NCI-H1092 treated with DMSO at 0.1 percent for 48 hours (cell line): ENCODE measurements at places on chromosomes 12 and 14.

GRCh38 chr12:82793751-82794281 is 107.1 kb downstream of the TMTC2 start:
- DNase-seq = no peak

DNA sequence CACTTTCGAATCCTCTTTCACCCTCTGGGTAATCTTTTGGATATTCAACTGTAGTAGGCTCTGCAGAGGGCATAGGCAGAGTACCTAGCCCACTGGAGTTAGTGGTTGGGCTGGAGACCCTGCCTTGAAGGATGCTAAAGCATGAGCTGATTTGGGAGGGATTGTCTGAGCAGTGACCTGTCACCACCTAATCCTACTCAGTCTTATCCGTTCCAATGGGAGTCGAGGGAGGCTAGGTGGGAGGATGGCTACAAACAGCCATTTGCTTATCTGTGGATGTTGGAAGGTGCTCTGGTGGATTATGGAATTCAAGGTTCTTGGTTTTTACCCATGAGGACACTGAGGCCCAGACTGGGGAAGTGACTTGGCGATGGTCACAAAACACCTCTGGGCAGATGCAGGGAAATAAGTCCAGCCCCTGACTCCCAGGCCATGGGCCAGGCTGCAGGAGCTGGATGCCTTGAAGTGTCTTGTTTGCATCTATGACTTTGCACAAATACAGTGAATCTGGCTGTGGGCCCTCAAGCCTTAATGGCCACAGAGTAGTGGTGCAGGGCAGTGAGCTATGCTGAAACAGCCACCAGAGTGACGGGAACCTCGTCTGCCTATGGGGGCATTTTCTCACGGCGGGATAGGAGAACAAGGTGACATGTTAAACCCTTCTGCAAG is 3.7 kb downstream of the KMT5A start:
- DNase-seq = no peak

- no peak for DNase-seq
Measured at GRCh38 chr12:126355346-126355745, 1290.1 kb downstream of the AACS start.

- no peak for DNase-seq
Measured at GRCh38 chr14:48748151-48748675, 838.0 kb downstream of the RPS29 start.

DNA sequence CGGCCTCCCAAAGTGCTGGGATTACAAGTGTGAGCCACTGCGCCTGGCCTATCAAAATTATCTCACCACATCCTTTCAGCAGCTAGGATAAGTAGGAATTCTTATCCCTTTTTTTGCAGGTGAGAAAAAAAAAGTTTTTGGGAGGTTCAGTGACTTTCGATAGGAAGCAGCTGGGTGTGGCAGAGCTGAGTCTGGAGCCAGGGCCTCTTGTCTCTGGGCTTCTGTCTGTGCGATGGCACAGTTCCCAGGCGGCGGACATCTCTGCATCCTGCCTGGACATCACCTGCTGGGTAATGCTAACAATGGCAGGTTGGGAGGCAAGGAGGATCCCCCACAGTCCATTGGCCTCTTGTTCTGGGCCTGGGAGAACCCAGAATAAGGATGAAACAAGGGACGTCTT is 12.5 kb downstream of the NRXN3 start:
- peak; percentile 20 for DNase-seq

- no peak for DNase-seq
Measured at GRCh38 chr12:45329238-45329637, 113.3 kb downstream of the ANO6 start.

DNA sequence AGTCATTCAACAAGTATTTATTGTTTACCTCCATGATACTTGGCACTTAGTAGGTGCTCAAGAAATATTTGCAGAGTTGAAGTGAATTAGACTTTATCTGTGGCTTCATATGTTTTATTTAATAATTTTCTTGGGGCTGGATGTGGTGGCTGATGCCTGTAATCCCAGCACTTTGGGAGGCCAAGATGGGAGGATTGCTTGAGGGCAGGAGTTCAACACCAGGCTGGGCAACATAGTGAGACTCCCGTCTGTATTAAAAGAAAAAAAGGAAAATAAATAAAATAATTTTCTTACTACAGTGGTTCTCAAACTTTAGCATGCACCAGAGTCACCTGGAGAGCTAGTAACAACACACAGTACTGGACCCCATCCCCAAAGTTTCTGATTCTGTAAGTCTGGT is 905 bp downstream of the ADCK1 start:
- no peak for DNase-seq

- DNase-seq = peak; percentile 6
Measured at GRCh38 chr12:95959107-95959506, 16.0 kb downstream of the AMDHD1 start.

DNA sequence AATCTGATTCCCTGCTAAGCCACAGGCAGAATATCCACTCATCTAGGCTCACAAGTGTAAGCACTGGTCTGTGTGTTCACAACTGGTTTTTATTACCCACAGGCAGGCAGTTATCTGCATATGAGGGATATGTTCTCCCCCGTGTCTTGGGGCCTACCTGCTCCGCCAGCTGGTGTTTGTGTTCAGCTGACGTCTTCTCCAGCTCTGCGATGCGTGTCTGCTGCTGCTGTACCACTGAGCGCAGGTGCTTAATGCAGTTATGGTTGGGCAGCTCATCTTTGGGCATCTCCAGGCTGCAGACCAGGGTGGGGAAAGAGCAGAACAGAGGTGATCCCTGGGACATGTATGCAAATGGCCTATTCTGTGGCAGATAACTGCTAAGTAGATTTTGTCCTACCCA is 13.7 kb downstream of the RNF41 start:
- no peak for DNase-seq

GRCh38 chr14:45201905-45202304 is 51.1 kb downstream of the MIS18BP1 start:
- DNase-seq = no peak

GRCh38 chr14:60758885-60759284 is 24.3 kb downstream of the MNAT1 start:
- no peak for DNase-seq

DNA sequence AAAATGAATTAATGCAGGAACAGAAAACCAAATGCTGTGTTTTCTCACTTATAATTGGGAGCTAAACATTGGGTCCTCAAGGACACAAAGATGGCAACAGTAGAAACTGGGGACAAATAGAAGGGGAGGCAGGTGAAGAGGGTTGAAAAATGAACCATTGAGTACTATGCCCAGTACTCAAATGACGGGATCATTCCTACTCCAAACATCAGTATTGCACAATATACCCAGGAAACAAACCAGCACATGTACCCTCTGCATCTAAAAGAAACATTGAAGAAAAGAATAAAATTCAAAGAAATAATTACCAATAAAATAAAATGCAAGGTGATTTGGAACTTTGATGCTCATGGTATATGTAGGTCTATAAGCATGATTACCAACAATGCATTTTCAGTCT is 110.8 kb downstream of the LMO3 start:
- DNase-seq = no peak

GRCh38 chr12:49097381-49097780 is 2.8 kb upstream of the DHH start:
- no peak for DNase-seq

GRCh38 chr14:34251662-34252061 is 210.4 kb downstream of the SPTSSA start:
- DNase-seq = no peak

DNA sequence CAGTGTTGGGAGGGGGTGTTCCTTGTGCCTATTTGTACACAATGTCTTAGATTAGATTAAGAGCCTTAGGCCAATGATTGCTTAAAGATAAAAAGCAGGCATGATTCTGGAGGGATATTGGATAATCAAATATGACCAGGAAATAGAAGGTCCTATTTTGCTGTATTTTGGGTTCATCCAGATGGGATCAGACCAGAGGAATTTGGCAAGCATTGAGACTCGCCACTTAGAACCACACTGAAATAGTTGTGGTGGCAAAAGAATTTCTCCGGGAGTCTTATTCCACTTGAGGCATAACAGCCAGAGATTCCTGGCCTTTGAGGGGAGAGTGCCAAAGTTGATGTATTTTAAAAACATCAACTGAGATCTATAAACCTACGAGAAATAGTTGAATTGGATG is 327.2 kb downstream of the RAD51B start:
- DNase-seq = no peak

DNA sequence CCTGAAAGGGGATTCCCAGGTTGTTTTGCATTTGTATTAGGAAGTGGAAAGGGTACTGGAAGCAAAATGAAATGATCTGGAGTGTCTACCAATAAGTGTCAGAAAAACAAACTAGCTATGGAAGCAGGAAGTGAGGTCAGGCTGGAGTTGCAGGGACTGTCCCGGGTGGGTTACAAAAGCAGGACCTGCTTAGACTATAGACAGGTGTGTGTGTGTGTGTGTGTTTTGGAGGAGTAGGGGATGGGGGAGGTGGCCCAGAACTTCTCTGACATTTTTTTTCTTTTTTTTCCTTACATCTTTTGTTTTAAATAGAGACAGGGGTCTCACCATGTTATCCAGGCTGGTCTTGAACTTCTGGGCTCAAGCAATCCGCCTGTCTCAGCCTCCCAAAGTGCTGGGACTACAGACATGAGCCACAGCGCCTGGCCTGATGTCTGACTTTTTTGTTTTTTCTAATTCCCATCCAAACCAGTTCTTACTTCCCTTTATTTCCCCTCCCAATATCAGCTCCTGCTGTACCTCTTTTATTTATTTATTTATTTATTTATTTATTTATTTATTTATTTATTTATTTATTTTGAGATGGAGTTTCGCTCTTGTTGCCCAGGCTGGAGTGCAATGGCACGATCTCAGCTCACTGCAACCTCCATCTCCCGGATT is 512 bp upstream of the RND1 start:
- no peak for DNase-seq

DNA sequence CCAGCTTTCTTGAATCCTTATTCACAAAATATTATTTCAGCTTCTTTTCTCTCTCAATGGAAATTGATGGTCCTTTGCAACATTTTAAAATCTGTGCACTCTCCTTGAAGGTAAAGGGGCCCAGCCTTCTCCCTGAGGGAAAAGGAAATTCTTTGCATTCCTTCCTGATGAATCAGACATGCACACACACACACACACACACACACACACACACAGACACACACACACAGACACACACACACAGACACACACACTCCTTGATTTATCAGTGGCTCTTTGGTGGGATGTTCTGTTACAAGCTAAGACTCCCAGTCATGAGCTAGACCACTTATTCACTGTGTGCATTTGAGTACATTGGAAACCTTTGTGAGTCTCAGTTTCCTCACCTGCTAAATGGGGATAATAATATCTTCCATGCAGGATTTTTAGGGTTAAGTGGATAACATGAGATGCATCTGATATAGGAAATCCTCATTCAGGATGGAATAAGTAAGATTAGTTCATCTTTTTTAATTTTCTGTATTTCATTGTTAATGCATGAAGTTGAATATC is 45.1 kb upstream of the HMGA2 start:
- DNase-seq = no peak

- no peak for DNase-seq
Measured at GRCh38 chr12:30719060-30719459, 23.4 kb upstream of the IPO8 start.

- DNase-seq = no peak
Measured at GRCh38 chr14:49960453-49960852, 67.6 kb downstream of the ARF6 start.

DNA sequence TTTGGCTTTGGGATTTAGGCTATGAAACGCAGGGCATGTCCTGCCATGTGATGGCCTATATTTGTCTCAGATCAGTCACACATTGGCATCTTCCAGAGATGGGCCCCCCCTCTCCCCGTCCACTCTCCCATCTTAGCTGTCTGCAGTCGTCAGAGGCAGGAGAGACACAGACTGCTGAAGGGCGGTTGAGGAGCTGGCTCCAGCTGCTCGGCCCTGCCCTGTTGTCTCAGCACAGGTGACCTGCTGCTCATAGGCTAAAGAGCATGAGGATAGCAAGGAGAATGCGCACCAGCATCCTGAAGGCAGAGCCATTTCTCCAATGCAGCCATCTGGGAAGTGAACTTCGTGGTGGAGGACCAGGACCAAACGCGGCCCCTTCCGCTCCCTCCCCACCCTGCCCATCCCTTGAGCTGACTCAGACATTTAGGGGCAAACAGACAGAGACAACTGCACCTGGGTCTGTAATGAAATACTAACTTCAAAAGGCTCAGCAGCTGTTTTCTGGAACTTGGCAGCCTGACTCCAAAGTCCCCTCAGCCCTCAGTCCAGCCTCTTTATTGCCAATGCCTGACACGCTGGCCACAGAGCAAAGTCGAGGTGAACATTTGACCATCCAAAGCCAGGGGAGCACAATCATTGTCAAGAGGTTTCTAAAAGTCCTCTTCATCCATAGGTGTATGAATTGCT is 22.3 kb downstream of the FZD10 start:
- DNase-seq = no peak

GRCh38 chr14:39419272-39419671 is 13.0 kb downstream of the FBXO33 start:
- no peak for DNase-seq

- no peak for DNase-seq
Measured at GRCh38 chr14:53010193-53011040, 59.6 kb upstream of the FERMT2 start.

DNA sequence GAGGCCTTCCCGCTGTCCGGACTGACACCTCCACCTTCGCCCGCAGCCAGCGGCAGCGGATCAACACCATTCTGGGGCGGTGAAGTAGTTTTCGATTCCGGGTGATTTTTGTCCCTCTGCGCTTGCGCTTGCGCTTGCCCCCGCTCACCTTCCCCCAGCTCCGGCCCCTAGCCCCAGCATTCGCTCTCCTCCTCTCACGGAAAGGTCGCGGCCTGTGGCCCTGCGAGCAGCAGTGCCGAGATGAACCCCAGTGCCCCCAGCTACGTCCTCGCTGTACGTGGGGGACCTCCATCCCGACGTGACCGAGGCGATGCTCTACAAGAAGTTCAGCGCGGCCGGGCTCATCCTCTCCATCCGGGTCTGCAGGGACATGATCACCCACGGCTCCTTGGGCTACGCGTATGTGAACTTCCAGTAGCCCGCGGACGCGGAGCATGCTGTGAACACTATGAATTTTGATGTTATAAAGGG is 22.7 kb upstream of the SRGAP1 start:
- no peak for DNase-seq

DNA sequence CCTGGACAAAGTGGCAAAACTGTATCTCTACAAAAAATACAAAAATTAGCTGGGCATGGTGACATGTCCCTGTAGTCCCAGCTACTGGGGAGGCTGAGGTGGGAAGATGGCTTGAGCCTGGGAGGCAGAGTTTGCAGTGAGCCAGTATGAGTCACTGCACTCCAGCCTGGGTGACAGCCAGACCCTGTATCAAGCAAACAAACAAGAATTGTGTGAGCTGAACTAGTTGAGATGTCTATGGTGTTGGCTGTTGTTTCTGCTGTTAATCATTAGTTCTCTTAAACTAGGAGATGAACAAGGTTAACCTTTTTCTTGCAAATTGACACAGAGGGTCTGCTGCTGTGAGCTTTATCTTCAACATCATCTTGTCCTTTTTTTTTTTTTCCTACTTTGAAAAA is 23.6 kb downstream of the RASSF3 start:
- DNase-seq = no peak

DNA sequence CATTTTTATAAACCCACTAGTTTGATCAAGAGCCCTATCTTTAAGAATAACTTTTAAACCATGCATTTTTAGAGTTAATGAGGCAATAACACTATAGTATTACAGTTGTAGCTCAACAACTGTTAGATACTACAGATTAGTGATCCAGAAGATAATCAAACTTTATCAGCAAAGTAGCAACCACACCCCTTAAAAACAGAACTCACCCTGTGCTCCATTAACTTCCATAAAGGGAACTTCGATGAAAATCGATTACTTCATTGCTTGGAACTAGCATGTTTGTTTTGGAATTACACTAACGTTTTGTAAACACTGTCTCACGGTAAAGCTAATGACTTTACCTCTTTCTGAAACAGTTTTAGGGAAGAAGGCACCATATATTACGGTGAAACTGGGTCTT is 1.4 kb downstream of the SGPP1 start:
- no peak for DNase-seq
